Choroid plexus epithelial cell (primary cell): ENCODE measurements at places on chromosomes 13 and 19.

GRCh38 chr19:57578487-57579205, at the start of gene ZNF416:
ZNF416 (minus strand) TSS chr19:57578911; CDS start chr19:57578704, 207 bp downstream.
- peak; percentile 99 for DNase-seq

GRCh38 chr13:96089749-96090239, at the start of gene HS6ST3:
HS6ST3 (plus strand) TSS chr13:96090107.
- peak; percentile 10 for DNase-seq

GRCh38 chr19:35657904-35658700, 8.2 kb upstream of the UPK1A start:
- no peak for DNase-seq

DNA sequence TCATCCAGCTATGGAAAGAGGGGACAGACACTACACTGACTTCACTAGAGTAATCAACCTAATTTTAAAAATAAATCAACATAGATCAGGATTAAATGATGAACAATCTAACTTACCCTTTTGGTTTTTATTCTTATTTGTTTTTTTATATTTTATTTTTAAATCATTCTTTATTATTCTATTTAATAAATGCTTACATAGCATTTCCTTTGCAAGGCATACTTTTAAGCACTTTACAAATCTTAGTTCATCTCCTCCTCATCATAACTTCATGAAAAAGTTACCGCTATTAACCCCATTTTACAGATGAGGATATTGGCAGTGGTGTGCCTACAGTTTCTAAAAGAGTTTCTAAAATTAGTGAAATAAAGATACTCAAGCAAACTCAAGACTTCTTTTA, 380.6 kb downstream of the TBC1D4 start:
- DNase-seq, result no peak

- no peak for DNase-seq
Observed at GRCh38 chr19:39949026-39949747, 14.8 kb upstream of the FCGBP start.
